Effector memory CD8-positive, alpha-beta T cell (primary cell): ENCODE measurements at places on chromosomes 1 and 21.

- no peak for DNase-seq
Observed at GRCh38 chr21:37424396-37424795, 57.8 kb downstream of the DYRK1A start.

GRCh38 chr1:58704616-58705021 lies 4.8 kb upstream of the MYSM1 start:
- DNase-seq = no peak

DNA sequence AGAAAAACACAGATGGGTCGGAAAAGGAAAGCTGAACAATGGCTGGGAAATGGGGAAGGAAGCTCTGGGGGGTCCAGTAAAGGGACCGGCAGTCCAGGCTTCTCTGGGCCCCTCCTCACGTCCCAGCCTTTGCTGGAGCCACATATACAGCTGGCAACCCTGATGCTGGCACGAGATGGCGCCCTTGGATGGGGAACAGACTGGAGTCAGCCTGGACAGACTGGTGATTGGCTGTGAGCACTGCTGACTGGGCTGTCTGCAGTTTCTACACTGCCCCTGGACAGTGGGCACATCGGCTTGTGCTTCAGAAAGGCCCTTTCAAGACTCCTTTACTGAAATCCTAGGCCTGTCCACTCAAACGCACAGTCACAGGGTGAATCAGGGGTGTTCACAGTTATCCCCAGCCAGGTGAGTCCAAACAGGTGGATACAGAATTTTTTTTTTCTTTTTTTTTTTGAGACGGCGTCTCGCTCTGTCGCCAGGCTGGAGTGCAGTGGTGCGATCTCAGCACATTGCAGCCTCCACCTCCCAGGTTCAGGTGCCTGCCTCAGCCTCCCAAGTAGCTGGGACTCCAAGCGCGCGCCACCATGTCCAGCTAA lies 31.1 kb upstream of the ZBTB40 start:
- peak; percentile 30 for DNase-seq

- DNase-seq = no peak
Observed at GRCh38 chr1:67639361-67639760, 45.6 kb upstream of the GADD45A start.

- no peak for DNase-seq
Observed at GRCh38 chr1:177341773-177342172, 171.0 kb downstream of the BRINP2 start.

DNA sequence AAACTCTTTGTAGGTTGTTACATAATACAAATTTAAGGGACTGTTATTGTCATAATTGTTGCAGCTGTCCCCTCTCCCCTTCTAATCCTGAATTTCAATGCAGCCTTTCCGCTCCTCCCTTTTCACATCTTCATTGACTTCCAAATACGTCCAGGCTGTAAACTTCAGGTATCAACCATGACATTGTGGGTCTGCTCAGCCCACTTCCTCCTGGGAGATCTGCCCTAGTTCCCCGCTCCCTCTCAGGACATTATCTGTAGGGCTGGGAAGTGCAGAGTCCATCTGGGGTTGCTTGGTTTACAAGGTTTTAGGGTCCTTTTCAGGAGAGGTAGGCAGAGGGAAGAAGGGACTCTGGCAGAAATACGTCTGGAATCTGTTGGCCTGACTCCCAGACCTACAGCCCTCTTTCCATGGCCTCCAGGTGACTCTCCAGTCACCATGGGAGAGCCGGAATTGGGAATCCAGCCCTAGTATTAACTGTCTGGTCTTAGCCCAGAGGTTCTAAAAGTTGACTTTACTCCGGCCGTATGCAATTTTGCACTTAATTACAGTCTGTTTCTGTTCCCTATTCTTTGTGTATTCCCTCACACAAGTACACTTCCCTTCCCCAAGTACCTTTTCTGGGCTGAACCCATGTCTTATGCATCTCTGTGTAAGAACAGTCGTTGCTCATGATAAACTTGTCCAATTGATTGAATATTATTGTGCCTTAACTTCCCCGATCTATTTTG lies 4.7 kb upstream of the DENND2D start:
- no peak for DNase-seq

DNA sequence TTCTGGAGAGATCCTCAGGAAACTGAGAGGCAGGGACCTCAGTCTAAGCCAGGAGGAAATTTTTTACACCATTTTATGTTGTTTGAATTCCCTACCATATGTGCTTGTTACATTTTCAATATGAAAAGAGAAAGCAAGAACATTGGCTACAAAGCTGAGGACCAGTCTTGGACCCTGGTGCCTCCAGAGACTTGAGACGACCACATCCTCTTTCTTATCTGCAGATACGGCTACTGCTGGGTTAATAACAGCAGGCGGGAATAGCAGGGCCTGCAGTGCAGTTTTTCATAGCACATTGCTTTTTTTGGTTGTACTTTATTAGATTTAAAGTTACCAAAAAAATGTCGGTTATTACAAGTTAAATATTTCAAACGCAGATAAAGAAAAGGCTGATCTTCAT lies 3.9 kb downstream of the KDM4A start:
- DNase-seq = no peak

- no peak for DNase-seq
Observed at GRCh38 chr1:77047978-77048614, 171.1 kb downstream of the PIGK start.

DNA sequence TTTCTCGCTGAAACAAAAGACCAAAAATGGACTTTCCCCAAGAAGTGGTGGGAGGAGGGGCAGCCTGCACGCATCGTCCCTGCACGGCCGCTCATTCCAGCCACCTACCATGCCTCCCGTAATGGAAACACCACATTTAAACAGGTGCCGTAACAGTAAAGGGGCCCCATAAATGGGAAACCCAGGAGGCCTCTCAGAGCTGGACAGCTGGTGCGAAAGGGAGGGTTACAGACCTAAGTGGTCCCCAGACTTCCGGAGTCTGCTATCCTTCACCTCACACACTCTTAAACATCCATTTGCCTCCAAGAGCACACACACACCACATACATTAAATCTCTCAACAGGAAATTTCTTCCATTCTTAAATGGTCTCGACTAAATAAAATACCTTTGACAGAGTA lies 120.7 kb upstream of the SOD1 start:
- DNase-seq = no peak

DNA sequence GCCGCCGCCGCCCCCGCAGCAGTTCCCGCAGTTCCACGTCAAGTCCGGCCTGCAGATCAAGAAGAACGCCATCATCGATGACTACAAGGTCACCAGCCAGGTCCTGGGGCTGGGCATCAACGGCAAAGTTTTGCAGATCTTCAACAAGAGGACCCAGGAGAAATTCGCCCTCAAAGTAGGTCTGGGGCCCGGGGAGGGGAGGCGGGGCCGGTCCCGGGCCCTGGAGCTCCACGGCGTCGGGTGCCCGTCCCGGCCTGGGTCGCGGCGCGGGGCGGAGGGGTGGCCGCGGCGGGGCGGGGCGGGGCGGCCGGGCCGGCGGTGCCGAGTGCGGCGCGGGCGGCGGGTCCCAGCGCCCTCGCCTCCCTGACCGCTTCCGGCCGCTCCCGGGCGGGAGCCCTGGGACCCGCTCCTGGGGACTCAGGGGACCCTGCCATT lies 646 bp downstream of the MAPKAPK2 start:
- DNase-seq = peak; percentile 30

- no peak for DNase-seq
Observed at GRCh38 chr1:231668826-231669225, 42.2 kb downstream of the DISC1 start.

DNA sequence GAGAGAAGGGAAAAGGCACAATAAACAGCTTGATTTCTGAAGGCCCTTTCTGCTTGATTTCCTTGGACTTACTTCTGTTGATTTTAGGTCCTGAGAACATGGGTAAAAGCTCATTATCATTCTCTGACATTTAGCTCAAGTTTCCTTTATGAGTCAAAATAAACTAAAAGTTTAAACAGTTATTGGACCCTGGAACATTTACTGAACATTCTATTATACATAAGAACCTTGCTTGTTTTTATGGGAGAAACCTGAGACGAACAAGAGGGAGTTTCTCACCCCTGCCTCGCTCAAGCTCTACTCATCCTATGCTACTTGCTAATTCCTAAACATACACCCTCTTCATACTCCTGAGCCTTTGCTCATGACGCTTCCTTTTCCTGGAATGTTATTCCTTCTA lies 538.3 kb upstream of the PKN2 start:
- DNase-seq = no peak

- no peak for DNase-seq
Observed at GRCh38 chr1:230784163-230784562, 37.0 kb downstream of the CAPN9 start.

DNA sequence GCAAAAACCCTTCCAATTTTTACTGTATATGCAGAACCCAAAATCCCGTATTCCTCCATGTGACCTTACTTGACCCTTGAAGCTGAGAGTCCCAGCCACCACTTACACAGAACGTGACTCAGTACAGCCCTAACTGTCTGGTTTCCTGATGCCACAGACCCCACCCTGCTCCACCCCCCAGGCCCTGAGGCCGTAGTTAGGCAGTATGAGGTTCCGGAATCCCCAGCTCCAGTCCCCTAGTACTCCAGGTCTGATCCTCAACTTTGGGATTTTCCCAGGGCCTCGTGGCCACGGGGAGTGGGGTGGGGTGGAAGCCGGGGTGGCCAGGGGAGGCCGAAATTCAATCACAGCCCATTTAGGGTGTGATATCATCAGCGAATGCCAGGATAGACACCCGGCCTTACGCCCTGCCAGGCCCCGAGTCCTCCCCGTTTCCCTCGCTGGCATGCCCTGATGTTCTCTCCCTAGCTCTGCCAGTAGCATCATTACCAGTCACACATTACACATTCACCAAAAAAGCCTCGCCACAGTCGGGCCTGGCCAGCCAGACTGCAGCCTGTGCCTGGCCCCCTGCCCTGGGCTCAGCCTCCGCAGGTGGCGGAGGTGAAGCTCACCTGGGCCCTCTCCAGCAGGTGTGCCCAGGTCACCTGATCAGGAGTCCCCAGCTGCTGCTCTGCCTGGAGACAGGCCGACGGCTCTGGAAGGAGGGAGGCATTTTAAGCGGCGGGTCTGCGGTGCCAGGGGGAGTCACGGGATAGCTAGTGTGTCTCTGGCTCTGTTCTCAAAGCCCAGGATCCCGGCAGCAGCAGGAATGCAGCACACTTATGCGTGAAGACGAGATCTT lies 70.8 kb downstream of the SCCPDH start:
- DNase-seq = no peak

- no peak for DNase-seq
Observed at GRCh38 chr1:41842993-41843755, 75.5 kb downstream of the HIVEP3 start.

- DNase-seq = no peak
Observed at GRCh38 chr1:203860396-203861025, 888 bp upstream of the SNRPE start.

DNA sequence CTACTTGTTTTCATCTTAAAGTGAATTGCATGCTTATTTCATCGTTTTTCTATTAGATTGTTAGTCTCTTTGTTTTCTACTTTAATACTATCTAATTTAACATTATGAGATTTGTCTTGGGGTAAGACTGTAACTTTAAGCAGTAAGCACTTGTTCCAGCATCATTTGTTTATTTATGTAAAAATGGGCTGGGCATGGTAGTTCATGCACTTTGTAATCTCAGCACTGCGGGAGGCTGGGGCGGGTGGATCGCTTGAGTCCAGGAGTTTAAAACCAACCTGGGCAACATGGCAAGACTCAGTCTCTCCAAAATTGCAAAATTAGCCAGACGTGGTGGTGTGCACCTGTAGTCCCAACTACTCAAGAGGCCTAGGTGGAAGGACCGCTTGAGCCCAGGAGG lies 15.3 kb upstream of the PAXBP1 start:
- DNase-seq = no peak

DNA sequence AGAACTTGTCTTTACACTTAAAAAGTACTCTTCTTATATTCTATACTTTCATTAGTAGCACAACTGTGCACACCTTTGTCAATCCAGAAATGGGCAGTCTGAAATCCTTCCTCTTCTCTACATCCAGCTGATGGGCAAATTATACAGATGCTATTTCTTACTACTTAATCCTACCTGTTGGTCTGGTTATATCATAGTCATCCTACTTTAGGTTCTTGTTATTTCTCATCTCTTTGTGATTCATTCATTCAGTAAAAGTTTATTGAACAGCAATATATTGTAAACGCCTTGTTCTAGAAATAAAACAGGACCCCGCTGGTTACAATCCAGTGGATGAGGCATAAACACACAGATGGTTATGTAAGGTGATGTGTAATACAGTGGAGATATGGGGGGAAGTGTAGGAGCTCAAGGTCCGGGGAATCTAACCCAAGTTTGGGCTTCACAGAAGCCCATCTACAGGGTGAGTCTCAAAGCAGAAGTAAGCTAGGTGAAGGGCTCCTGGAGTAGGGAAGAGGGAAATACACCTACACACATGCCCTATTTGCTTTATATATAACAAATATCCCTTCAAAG lies 11.8 kb upstream of the FUBP1 start:
- DNase-seq = no peak

DNA sequence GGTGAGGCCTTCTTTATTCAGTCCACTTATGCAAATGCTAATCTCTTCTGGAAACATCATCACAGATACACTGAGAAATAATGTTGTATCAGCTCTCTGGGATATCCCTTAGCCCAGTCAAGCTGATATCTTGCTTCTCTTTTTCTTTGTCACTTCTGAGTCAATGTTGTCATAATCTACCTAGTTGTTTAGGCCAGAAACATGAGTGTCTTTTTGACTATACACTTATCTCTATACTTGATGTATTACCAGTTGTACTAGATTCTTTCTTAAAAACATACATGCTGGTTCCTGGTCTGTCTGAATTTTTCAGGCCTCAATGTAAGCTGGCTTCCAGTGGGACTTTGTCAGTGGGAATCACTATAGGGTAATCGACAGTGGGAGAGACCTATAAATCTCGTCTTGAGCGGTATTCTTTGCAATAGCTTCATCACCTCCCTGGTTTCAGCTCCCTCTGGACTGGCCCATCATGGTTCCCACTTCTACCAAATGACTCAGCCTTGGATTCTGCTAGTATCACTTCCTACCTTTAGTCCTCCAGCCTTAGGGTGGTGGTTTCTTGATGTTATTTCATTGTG lies 135.2 kb upstream of the CYYR1 start:
- no peak for DNase-seq

- DNase-seq = no peak
Observed at GRCh38 chr1:229013981-229014380, 256.9 kb upstream of the RAB4A start.

DNA sequence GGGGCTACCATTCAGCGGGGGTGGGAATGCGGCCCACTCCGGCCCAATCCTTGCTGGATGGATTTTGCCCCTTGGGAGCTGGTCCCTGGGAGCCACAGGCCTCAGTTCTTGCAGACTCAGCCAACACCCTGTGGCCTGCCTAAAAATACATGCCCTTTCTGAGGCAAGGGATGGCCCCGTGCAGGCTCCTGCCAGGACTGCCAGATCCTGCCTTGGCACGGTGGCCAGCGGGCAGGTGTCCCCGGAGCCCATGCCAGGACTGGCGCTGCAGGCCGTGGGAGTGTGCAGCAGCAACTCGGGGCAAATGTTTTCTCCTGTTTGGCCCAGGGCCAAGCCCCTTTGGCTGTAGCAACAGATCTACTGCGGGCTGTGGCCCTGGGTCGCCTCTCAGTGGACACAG lies 1.6 kb upstream of the PANK4 start:
- DNase-seq = no peak

DNA sequence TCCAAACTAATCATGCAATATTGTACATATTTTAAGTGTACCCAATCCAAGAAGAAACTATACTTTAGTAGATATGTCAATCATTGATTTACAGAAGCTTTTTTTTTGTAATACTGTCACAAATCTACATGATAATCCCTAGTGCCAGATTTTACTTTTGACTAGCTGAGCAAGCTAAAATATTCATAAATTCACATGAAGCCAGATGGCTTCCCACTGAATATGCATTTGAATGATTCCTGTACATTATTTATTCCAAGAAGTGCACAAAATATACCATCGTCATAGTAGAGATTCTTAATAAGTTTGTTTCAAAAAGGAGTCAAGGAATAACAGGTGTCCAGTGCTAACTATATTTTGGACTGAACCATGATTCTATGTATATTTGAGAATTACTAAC lies 17.2 kb downstream of the FPGT start:
- no peak for DNase-seq
